B cell (primary cell): ENCODE measurements at places on chromosomes 7 and 10. TPM values are rescaled to one million over a fixed set of nuclear protein-coding genes. Genes with fewer than 3 reads are reported as not detected.

Gene CHAT
- not detected in 2 replicates for total RNA-seq

Gene C10orf53
- total RNA-seq: not detected in 2 replicates

DNA sequence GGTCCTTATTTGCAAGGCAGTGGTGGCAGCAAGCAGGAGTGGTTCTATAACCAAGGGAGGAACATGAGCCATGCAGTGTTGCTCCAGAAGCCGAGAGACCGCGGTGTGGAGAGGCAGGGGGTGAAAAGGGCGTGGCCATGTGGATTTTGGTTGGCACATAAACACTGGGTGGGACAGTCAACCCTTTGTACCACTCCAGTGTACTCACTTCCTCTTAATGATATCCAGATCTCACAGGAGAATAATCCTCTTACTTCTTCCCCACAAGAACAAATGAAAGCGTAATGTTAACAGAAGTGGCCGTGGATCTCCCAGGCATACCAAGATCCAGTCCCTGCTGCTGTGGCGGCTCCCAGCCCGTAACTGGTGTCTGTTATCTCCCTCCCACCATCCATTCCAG, 42.4 kb downstream of the XRCC2 start:
- H3K27ac ChIP-seq: no peak overlapping the region
- no peaks in the 10 kb centered on the region for H3K27me3 ChIP-seq
- no peaks in the 10 kb centered on the region for H3K4me1 ChIP-seq

GRCh38 chr10:95425592-95426465, 135.0 kb upstream of the PDLIM1 start:
- no peaks in the 10 kb centered on the region for H3K27me3 ChIP-seq
- H3K4me3 ChIP-seq: no peak overlapping the region
- no peaks in the 10 kb centered on the region for H3K36me3 ChIP-seq
- DNase-seq: no peak
- H3K27ac ChIP-seq: no peak overlapping the region

GRCh38 chr7:22672846-22673680, 53.9 kb upstream of the IL6 start:
- H3K4me3 ChIP-seq: no peak overlapping the region
- DNase-seq: peak; percentile 54
- peak overlapping the region; percentile 81 for H3K27ac ChIP-seq
- no peaks in the 10 kb centered on the region for H3K27me3 ChIP-seq

GRCh38 chr7:106064771-106065574, 47.1 kb downstream of the SYPL1 start:
- H3K4me1 ChIP-seq: peaks cover 100% of the 10 kb centered on the region
- no peak for DNase-seq
- H3K4me3 ChIP-seq: no peak overlapping the region
- no peaks in the 10 kb centered on the region for H3K36me3 ChIP-seq
- no peaks in the 10 kb centered on the region for H3K27me3 ChIP-seq

DNA sequence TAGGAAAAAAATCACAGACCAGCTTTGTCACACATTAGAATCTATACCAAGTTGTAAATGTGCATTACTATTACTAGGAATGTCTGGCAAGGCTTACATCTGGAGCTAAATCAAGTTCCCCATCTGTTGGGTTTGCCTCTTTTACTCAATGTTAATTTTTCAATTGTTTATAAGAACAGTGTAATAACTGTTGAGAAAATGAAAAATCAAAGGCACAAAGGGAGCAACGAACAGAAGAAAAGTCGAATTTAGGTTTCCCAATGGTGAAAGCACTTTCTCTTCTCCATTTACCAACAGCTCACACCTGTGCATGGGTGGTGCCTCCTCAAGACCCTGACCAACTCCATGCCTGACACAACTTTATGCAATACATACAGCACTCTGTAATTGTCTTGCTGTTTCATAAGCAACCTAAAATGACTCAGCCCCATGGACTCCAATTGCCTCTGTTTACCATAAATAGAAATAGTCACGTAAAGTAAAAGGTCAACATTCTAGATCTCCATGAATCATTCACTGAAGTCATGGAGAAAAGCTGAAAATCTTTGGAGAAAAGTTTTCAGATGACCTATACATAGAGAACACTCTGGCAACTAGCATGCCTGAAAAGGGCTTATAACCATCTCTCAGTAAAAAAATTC, 95.5 kb upstream of the KCNIP2 start:
- H3K36me3 ChIP-seq: no peaks in the 10 kb centered on the region
- H3K4me1 ChIP-seq: peaks cover 25% of the 10 kb centered on the region
- no peak overlapping the region for H3K27ac ChIP-seq
- H3K27me3 ChIP-seq: no peaks in the 10 kb centered on the region
- DNase-seq: peak; percentile 23
- no peak overlapping the region for H3K4me3 ChIP-seq

- no peaks in the 10 kb centered on the region for H3K27me3 ChIP-seq
- DNase-seq: no peak
- no peaks in the 10 kb centered on the region for H3K36me3 ChIP-seq
- no peak overlapping the region for H3K27ac ChIP-seq
Observed at GRCh38 chr7:84102213-84102612, 92.4 kb downstream of the SEMA3A start.

DNA sequence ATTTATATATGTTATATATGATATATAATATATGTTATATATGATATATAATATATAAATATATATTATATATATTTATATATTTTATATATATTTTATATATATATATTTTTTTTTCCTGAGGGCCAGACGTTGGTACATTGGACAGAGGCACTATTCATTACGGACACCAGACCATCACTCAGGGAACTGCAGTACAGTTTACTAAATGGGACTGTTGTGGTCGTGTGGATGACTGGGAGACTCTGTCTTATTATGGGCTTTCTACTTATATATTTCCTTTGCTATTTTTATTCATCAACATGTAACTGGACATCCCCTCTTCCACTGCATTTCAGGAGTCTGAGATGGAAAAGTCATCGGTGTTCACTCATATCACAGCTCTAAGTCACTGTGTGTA, 87.1 kb upstream of the PRKCQ start:
- no peak overlapping the region for H3K4me3 ChIP-seq
- no peaks in the 10 kb centered on the region for H3K27me3 ChIP-seq
- H3K36me3 ChIP-seq: no peaks in the 10 kb centered on the region
- H3K27ac ChIP-seq: no peak overlapping the region
- H3K4me1 ChIP-seq: no peaks in the 10 kb centered on the region

DNA sequence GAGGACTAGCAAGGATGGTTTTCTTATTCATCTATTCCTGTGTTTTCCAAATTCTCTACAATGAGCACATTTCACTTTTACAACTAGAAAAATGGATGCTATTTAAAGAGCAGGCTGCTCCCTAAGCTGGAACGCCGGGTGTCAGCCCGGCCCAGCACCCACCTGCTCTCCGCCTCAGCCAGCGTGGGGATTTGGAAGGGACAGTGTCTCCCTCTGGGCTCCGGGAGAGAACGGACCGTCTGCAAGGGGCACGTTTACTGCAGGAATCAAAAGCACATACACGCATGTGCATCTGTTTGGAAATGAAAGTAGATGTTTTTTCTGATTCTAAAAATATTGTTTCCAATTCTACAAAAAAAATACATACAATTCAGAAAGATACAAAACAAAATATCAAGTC, 2.3 kb upstream of the JAKMIP3 start:
- no peaks in the 10 kb centered on the region for H3K36me3 ChIP-seq
- no peaks in the 10 kb centered on the region for H3K4me1 ChIP-seq
- H3K4me3 ChIP-seq: no peak overlapping the region
- DNase-seq: no peak
- H3K27ac ChIP-seq: no peak overlapping the region

DNA sequence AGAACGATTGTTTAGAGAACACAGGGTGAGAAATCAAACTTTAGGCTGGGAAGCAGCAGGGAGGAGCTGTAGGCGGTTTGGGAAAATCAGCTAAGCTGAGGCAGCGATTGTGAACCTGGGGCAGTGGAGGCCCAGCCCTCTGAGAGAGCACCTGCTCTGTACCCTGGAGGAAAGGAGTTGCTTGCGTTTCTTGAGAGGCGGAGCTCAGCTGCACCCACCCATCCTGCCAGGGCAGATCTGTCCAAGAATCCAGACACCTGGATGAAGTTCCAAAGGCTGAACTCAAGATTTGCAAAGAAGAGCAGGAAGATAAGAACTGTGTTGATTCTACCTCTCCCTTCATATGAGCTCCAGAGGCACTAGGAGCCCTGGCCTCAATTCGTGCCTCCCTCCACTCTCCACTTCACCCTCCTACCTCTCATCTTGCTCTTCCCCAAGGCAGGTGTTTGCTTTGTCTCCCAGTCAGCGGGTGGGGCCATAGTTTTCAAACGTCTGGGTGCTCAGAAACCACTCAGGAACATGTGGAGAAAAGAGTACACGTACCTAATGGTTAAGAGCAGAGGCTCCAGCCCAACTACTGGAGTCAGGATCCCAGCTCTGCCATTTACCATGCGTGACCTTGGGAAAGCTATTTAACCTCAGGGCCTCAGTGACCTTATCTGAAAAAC, 21.5 kb upstream of the TMEM213 start:
- H3K36me3 ChIP-seq: no peaks in the 10 kb centered on the region
- no peak overlapping the region for H3K4me3 ChIP-seq
- no peak overlapping the region for H3K27ac ChIP-seq
- H3K4me1 ChIP-seq: no peaks in the 10 kb centered on the region
- no peak for DNase-seq

DNA sequence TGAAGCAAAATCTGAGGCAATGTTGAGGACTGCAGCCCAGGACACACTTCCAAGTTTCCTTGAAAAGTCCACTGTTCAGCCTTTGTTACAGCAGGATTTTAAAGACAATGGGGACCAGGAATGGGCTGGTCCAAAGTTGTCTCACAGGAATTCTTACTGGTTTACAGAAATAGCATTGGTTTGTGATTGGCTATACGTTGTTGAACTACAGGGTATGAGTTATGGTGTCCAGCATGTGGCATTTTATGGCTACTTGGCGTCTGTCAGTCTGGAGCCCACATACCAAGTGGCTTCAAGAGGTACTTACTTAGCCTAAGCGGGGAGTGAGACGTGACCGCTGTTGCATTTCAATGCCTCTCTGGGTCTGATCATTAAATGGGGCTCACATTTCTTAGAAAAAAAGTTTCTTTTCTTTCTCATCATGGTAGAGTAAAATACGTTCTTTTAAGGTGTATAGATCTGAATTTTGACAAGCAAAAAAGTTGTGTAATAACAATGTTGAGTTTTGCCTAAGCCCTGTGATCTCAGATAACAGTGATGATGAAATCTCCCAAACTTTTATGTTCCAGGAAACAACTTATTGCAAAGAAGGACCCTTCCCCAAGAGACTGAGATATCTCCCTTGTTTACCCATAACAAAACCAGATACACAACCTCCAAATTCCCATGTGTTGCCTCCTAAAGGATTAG, 100.0 kb upstream of the TRIM24 start:
- no peak overlapping the region for H3K4me3 ChIP-seq
- no peak overlapping the region for H3K27ac ChIP-seq
- no peaks in the 10 kb centered on the region for H3K4me1 ChIP-seq
- no peak for DNase-seq
- no peaks in the 10 kb centered on the region for H3K27me3 ChIP-seq

DNA sequence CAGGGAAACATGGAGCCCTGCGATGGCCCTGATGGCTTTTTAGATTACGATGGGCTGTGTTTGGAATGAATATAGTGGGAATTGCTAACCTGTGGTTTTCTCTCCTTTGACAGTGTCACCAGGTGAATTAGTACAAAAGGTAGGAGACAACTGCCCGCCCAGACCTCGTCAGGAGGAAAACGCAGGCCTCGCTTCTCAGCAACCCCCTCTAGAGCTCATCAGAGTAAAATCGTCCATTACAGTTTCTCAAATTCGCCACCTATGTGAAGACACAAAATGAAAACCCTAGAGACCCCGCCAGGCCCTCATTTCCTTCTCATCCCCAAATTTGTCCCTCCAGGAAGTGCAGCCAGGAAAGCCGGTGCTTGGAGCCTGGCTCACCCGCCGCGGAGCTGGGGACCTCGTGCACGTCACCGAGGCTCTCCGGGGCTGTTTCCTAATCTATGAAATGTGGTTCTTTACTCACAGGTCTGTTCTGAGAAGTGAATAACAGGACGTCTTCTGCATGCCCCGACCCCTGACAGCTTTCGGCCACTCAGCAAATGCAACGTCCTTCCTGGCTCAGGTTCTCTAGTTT, 143.7 kb downstream of the VIPR2 start:
- DNase-seq: no peak
- no peak overlapping the region for H3K4me3 ChIP-seq
- H3K27me3 ChIP-seq: no peaks in the 10 kb centered on the region
- no peak overlapping the region for H3K27ac ChIP-seq
